ENCODE measurements at places on chromosomes 5 and 9. TPM values are rescaled to one million over a fixed set of nuclear protein-coding genes. Genes with fewer than 3 reads are reported as not detected.

- H3K4me1 ChIP-seq, result no peaks in the 10 kb centered on the region
- H3K27ac ChIP-seq, result no peak overlapping the region
- DNase-seq, result no peak
- no peaks in the 10 kb centered on the region for H3K36me3 ChIP-seq
- H3K27me3 ChIP-seq, result no peaks in the 10 kb centered on the region
Measured at GRCh38 chr9:81103597-81104471, 585.5 kb downstream of the TLE1 start.

The PCDHGB3 gene
- 0.50 TPM for total RNA-seq

GRCh38 chr5:13985731-13986418 lies 41.4 kb upstream of the DNAH5 start:
- H3K27me3 ChIP-seq, result no peaks in the 10 kb centered on the region
- DNase-seq, result no peak
- no peaks in the 10 kb centered on the region for H3K4me1 ChIP-seq
- no peak overlapping the region for H3K4me3 ChIP-seq

The SPINK14 gene
- not detected for total RNA-seq

The PSD2 gene
- total RNA-seq, result not detected

The NNT gene
- total RNA-seq, result 57.6 TPM

GRCh38 chr9:119091074-119091473 lies 278.2 kb downstream of the BRINP1 start:
- H3K4me3 ChIP-seq, result no peak overlapping the region
- DNase-seq, result no peak
- H3K27me3 ChIP-seq, result no peaks in the 10 kb centered on the region
- H3K36me3 ChIP-seq, result no peaks in the 10 kb centered on the region

DNA sequence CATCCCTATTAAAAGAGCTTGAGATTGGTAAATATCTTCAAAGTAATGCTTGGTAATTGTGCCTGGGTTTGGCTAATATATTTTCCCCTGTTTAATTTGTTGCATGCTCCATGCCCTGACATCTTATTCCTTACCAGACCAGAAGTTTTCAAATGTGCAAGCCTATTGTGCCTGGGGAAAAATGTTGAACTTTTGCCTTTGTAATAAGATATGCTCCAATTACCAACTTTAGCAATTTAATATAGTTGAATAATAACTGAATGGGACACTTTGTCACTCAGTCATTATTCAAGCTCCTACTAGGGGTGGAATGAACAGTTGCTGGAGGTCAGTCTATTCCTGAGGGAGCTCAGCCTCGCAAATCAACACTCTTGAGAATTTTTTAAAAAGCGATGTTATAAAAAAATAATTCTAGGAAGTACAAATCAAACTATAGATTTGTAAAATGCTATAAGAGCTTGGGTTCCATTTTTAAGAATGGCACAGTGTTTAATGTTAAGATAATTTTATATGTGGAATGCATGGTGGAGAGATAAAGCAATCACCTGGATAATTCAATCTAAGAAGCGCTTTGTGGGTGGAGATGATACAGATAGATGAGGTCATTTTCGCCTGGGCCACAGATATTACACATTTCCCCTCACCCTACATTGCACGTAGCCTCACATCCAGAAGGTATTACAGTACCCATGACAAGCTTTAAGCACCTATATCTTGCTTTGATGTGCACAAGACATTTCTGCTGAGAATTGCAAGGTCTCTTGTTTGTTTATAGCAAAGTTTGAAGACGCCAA lies 231.8 kb downstream of the PIK3R1 start:
- no peaks in the 10 kb centered on the region for H3K4me1 ChIP-seq
- DNase-seq, result no peak
- no peak overlapping the region for H3K4me3 ChIP-seq
- no peaks in the 10 kb centered on the region for H3K27me3 ChIP-seq
- no peaks in the 10 kb centered on the region for H3K36me3 ChIP-seq

All from CD4-positive, alpha-beta memory T cell (primary cell).